ENCODE measurements at places on chromosomes 3 and 15.

DNA sequence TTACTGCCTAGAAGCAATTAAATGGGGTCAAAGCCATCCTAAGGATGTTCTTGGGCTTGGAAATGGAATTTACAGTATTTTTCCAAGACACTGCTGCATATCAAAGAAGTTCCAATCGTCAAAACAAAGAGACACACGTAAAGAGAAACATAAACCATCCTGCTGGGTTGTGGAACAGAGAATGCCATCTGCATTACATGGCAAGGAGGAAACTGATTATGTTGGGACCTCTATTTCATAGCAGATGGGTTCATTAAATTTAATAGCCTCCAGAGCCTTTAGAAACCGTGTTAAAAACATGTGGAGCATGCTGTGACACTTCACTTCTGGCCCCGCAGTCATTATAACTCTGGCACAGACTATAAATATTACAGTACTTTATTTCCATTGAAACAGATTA is 154.6 kb downstream of the LRTM1 start:
- DNase-seq: no peak

GRCh38 chr15:91599261-91599660 is 254.2 kb upstream of the SLCO3A1 start:
- no peak for DNase-seq

DNA sequence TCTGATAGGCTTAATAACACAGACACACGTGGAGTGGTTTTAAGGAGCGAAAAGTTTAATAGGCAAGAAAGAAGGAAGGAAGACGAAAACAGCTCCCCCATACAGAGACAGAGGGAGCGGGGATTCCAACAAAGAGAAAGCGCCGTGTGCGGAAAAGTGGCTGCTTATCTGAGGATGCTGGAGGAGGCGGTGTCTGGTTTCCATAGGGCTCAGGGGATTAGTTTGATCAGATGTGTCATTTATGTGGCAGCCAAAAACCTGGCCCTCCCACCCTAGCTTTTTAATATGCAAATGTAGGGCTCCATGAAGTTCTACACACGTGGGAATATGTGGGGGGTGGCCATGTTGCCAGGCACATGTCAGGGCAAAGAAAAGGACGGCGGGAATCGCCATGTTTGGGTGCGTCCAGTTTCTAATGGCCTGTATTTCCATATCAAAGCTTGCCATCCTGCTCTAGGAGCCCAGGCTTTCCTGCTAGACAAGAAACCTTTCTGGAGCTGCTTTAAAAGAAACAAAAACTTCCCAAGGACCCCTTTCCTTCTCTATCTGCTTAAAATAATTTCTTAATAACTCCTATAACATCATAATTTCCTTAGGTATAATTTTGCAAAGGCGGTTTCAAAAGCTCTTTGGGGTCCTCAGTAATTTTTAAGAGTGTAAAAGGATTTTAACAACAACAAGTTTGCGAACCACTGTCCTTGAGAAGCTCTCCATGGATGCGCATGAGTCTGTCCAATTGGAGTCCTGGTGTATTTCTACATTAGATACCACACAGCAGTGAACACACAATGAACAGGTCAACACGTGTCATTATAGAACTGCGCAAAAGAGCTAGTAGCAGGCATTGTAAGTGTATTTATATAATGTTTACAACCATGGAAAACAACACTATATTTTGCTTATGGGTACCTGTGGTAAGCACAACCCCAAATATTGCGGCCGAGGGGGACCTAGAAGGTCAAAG is 622 bp upstream of the ZNF589 start:
- DNase-seq: no peak

DNA sequence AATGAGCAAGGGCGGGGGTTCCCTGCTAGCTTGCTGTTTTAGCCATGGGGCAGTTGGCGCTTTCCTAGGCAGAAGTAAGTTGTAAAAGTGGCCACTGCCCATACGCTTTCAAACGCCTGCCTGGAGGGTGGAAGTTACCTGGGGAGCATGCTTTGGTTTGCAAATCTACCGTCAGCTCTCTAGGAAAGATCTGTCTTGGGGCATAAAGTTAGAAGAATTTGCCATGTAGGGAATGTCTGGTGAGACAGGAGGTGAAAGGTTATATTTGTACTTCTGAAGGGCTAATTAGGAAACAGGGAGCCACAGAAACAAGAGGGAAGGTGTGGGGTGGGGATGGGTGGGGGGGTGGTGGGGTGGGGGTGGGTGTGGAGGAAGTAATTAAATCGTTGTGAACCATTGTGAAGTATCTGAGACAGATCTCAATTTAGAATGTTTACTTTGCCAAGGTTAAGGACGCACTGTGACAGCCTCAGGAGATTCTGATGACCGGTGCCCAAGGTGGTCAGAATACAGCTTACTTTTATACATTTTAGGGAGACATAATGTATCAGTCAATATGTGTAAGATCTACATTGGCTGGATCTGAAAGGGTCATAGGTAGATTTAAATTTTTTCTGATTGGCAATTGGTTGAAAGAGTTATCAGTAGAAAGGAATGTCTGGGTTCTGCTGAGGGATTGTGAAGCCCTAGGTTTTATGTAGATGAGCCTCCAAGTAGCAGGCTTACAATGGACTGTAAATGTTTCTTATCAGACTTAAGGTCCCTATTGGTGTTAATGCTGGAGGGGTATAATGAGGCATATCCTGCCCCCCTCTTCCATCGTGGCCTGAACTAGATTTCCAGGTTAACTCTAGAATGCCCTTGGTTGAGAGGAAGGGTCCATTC is 62.0 kb upstream of the GCNT3 start:
- DNase-seq: no peak

DNA sequence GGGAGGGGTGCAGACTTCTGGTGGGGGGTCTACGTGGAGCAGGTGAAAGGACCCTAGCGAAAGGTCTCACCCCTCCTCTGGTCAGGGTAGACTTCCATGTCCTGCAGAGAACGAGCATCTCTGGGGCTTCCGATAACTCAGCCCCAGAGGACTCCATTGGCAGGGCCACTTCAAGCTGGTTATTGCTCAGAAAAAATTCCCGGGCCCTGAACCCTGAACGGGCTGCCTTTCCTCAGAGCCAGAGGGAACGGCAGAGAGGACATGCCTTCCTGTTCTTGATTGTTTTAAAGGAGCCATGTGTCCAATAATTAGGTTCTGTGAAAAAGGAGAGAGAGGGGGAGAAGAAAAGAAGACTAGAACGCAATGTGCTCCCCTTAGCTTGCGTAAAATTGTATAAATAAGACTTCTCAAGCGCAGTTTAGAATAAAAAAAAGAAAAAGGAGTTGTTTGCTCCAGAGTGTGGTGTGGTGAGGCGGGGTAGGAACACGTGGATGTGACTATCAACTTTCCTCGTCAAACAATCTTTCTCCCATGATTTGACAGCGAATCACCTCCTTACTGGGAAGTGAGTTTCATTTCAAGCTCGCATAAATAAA is 193.4 kb upstream of the UBE2E1 start:
- no peak for DNase-seq

GRCh38 chr15:100986158-100986896 is 67.2 kb downstream of the LRRK1 start:
- no peak for DNase-seq

- DNase-seq: no peak
Measured at GRCh38 chr15:100133001-100133400, 208.8 kb downstream of the ADAMTS17 start.

Data from naive thymus-derived CD4-positive, alpha-beta T cell (primary cell).